ENCODE measurements at places on chromosomes 3 and 15.

GRCh38 chr3:37694284-37694675, 167.4 kb upstream of the CTDSPL start:
- no peak for ATAC-seq

- ATAC-seq: no peak
Observed at GRCh38 chr15:56948764-56949101, 30.3 kb downstream of the TCF12 start.

GRCh38 chr3:17500618-17501017, 241.8 kb downstream of the TBC1D5 start:
- no peak for ATAC-seq

DNA sequence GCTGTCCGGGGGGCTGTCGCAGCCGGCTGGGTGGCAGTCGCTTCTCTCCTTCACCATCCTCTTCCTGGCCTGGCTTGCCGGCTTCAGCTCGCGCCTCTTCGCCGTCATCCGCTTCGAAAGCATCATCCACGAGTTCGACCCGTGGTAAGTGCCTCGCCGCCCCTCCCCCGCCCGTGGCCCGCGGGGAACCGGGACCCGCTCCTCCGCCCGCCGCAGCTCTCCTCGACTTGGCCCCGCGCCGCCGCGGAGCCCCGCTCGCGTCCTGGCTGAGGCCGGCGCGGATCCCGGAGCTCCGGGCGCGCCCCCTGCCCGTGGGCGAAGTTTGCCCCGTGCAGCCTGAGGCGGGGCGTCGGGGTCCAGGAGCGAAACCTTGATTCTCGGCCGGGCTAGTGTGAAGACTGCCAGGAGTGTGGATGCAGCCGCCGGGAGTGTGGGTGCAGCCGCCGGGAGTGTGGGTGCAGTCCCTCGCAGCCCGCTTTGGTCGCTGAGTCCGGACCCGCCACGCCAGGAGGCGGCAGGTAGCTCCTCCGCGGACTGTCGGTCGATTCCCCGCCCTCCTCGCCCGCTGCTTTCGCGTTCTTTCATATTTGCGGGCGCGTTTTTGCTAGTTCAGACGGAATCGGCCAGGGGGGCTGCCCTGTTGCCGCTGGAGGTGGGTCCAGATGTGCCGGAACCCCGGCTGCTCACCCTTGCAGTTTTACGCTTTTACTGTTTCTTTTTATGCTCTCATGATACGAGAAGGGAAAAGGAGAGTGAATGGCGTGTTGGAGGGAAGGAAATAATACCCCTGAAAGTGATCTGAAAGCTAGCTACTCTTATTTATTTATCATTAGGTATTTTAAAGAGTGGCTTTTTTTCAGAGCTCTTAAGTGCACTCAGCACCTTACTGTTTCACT, 692 bp downstream of the STT3B start:
- ATAC-seq: peak; percentile 16

- peak; percentile 82 for ATAC-seq
Observed at GRCh38 chr15:66251790-66252684, 1.5 kb downstream of the MEGF11 start.

- ATAC-seq: no peak
Observed at GRCh38 chr3:187852842-187853730, 107.8 kb upstream of the BCL6 start.

GRCh38 chr15:69237718-69238117, 61.0 kb upstream of the PAQR5 start:
- no peak for ATAC-seq

GRCh38 chr3:50258979-50259378, 10.0 kb upstream of the SEMA3B start:
- ATAC-seq: no peak

DNA sequence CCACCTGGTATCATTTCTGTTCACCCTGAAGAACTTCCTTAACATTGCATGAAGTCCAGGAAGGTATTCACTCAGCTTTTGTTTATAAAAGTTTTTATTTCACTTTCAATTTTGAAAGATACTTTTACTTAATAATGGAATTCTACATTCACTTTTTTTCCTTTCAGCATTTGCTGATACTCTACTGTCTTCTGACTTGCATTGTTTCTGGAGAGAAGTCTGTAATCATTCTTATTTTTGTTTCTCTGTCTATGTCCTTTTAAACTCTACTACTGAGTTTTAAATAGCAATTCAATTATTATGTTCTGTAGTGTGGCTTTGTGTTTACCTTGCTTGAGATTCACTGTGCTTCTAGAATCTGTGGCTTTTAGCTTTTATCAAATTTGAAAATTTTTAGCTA, 42.4 kb downstream of the MYL3 start:
- no peak for ATAC-seq
